ENCODE measurements at places on chromosomes 6 and 20.

DNA sequence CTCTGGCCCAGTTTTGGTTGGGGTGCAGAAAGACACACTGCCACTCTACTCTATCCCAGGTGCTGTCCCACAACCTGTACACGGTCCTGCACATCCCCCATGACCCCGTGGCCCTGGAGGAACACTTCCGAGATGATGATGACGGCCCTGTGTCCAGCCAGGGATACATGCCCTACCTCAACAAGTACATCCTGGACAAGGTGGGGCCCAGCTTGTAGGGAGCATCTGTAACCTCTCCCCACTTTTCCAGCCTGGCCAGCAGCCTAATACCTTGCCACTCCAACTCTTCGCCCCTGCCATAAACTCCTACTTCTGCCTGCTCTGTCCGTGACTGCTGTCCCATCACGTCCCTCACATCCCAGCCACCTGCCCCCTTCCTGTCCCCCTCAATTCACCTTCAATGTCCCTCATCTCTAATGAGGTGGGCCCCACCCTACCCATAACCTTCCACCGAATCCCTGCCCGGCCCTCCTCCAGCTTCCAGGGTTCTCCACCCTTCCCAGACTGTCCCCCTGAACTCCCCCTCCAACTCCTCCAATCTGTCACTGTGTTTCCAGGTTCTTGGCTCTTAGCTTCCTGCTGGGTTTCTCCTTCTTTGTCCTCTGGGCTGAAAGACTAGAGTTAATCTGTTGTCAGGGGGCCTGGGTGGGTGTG is 12.1 kb downstream of the DEF6 start:
- no peak for DNase-seq

GRCh38 chr6:153117986-153118879 is 12.8 kb downstream of the RGS17 start:
- no peak for DNase-seq

- no peak for DNase-seq
Observed at GRCh38 chr6:25801436-25801835, 30.4 kb downstream of the SLC17A1 start.

DNA sequence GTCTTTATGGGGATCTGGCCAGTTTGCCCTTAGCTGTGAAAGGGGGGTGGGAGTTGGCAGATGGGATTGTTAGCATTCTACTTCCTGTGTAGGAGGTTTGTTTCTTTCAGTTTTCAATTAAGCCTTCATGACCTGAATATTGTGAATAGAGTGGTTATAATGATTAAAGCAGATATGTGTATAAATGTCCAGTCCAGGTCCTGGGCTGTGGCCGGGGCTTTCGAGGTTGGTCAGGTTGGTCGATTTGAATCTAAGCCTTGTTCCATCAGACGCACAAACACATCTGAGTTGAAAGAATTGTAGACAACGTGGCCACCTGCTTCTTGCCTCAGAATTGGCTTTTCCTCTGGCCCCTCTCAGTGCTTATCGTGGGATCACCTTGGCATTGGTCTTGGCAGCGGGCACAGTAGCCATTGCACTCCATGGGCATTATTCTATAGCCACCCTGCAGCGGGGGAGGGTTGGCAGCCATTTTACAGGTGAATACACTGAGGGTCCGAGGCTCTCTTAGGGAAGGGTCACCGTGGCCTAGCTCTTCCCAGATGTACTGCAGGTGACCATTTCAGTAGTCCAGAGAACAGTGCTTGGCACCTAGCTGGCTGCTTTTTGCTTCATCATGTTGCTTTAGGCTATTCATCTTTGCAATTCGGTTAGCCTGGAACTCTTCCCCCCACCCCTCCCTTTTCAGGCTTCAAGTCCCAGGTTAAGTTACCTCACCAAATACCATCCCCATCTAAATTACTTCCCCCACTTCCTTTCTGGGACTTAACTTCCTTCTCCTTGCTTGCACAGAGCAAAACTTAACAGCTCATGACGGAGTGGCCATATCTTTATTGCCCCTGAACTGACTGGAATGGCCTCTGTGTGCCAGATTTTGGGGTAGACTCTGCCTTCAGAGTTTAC is 1.1 kb downstream of the RNF114 start:
- DNase-seq: no peak

GRCh38 chr6:127267646-127268625 is 1.3 kb downstream of the RNF146 start:
- DNase-seq: no peak

DNA sequence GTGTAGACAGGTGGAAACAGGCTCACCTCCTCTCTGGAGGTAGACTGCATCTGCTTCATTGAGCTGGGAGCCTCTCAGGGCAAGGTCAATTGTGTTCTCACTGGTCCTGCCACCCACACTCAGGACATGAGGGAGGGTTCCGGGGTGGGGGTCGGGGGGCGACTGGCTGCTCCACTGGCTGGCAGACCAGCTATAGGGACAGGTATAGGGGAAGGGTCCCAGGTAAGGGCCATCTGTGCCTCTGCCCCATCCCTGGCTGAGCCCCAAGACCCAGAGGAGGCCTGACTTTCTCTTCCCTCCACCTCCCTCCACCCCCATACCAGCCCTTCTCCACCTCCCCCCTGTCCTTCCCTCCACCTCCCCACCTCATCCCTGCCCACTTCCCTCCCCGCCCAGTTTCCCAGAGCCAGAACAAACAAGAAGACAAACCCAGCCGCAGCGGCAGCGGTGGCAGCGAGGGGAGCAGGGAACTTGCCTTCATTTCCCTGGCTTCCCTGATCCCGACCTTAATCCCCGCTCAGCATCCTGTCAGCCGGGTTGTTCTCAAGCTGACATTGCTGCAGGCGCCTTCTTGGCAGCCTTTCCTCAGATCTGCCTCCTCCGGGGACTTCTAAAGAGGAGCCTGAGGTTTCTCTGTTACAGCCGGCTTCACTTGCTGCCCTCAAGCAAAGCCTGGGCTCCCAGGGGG is 18.3 kb upstream of the FOXP4 start:
- no peak for DNase-seq

- no peak for DNase-seq
Observed at GRCh38 chr6:44668391-44668930, 281.0 kb downstream of the CDC5L start.

DNA sequence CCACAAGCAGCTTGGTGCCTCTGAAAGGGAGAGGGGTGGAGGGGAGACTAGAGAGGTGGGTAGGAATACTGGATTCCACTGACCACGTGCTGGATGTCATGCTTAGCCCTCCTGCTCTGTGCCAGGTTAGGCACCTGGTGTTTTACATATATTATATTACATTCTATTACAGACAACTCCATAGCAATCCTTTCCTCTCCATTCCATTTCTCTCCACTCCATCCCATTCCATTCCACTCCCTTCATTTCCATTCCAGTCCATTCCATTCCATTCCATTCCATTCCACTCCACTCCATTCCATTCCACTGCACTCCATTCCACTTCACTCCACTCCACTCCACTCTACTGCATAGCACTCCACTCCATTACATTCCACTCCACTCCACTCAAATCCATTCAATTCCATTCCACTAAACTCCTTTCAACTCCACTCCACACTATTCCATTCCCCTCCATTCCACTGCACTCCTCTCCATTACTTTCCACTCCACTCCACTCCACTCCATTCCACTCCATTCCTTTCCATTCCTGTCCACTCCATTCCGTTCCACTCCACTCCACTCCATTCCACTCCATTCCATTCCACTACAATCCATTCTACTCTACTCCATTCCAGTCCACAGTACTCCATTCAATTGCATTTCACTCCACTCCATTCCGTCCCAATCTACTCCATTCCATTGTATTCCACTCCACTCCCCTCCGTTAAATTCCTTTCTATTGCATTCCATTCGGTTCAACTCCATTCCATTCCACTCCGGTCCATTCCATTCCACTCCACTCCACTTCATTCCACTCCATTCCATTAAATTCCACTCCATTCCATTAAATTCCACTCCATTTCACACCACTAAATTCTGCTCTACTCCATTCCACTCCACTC is 27.2 kb upstream of the DEFB125 start:
- DNase-seq: no peak

DNA sequence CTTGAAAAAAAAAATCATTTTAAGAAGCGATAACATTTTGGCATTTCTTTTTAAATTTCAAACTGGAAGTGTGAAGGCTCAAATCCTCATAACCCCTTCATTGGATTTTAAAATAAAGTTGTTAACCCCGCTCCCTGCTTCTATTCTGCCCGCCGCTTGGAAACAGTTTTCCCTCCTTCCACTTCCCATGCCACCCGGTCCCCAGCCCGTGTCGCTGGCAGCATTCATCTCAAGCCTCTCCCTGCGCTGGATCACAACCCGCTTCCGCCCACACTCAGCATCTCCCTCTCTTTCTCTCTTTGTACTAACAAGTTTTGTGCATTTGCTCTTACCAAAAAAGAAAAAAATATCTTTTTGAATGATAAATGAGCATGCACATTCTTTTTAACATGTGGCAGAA is 15.4 kb upstream of the PDE10A start:
- DNase-seq: no peak

GRCh38 chr20:48794816-48795457 is 32.9 kb downstream of the PREX1 start:
- DNase-seq: no peak

DNA sequence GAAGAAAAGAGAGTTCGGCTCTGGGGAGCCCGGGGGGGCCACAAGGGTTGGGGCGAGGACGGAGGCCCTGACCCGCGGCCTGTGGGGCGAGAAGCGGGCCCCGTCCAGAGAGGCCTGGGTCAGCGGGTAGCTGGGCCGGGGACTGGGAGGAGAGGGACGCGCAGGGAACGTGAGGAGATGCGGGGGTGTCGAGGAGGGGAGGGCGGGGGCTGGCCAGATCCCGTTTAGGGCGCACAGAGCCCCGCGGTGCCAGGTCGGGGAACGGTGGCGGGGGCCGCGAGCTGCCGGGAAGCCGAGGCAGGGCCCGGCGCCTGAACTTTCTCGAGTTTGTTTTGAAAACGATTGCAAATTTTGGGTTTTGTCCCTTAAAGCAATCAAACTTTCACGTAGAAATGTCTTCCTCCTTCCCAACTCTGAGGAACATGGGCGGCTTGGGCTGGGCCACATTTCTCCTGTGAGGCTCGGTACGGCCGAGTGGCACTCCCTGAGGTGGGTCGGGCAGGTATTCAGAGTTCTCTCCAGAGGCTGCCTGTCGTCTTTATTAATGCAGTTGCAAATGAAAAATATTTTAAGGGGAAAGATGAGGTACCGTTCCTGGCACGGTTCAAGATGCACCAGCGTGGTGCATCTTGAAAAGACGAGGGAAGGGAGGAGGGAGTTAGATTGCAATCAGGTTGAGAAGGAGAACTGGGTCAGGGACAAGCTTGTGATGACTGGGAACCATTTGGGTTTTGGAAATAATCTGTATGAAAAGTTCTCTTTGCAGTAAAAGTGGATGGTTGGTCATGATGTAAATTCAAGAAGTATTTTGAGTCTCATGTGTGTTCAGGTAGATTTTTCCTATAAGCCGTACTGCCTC is 972 bp downstream of the RNF8 start:
- DNase-seq: peak; percentile 48

GRCh38 chr20:34549291-34549928 is 9.1 kb upstream of the MAP1LC3A start:
- DNase-seq: no peak

DNA sequence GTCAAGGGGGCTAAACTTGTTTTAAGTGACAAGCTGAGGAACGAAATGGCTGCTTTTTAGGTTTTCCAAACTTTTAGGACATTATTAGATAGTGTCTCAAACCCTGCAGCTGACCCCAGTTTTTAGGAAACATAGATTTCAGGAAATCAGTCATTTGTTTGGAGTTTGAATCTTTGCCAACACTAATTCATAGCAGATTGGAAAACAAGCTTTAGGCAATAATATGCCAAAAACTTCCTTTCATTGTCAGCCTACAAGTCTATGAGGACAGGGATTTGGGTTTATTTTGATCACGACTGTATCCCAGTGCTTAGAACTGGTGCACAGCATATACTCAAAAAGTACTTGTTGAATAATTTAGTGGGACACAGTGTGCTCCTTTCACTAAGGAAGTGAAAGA is 123.2 kb downstream of the TINAG start:
- no peak for DNase-seq

DNA sequence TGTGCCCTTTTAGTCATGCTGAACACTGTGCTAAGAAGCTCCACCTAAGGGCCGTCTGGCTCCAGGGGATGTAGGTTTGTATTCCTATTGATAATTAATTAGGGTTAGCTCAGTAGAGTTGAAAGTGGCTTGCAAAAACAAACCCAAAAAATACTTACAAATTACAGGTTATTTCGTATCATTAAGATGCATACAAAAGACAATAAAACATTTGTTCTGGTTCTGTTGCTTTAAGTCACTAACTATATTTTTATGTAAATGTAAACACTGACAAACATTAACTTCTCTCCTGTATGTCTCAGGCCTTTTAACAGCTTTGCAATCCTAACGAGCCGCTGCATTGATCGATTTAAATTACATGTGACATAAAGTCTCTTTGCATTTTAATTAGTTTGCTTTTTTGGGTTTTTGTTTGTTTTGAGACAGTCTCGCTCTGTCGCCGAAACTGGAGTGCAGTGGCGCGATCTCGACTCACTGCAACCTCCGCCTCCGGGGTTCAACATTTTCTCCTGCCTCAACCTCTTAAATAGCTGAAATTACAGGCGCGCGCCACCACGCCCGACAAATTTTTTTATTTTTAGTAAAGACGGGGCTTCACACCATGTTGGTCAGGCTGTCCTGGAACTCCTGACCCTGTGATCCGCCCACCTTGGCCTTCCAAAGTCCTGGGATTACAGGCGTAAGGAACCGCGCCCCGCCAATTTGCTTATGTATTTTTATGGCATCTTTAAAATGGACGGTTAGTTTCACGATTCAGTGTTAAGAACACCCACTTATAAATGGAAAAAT is 110.9 kb downstream of the HFE start:
- DNase-seq: peak; percentile 71

DNA sequence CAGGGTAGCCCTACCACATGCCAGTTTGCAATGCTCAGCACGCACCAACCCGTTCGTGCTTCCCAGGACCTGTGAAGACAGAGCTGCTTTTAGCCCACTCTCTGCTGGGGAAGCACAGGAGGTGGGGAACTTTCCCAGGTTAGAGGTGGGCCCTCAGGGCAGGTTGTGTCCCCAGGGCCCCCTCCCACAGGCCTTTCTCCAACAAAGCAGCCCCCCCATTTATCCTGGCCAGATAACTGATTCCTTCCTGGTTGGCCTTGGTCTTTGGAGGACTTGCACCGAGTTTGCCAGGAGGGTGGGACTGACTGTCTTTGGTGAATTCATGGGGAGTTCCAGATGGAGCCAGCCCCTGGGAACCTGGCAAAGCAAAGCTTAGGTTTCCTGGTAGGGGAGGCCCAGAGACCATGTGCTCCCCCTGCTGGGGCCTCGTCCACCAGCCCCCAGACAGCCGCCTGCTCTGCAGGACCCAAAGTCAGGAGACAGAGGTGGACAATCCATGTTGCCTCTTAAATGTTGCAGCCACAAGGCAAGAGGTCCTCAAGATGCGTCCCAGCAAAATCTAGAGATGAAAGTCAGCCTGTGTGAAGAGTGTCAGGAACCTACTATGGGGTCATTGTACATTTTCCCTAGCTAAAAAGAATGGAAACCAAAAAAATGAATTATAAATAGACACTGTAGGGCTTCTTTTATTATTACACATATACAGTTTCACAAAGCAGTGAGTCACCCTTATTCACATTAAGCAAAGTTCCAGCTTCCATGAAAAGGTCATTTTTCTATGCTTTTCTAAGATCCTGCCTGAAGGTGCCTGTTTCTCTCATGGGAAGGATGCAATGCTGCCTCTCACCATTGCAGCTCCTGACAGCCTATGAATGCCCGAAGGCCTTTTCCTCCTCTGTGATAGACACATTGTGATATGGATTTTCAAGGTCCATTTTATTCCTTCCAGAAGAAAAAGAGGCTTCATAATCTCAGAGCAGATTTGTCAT is 497.8 kb downstream of the PREX1 start:
- no peak for DNase-seq

- peak; percentile 54 for DNase-seq
Observed at GRCh38 chr6:125789576-125790357, 993 bp upstream of the NCOA7 start.

GRCh38 chr6:33118525-33119123 is 42.8 kb downstream of the HLA-DPB1 start:
- no peak for DNase-seq

Data from stimulated activated CD8-positive, alpha-beta memory T cell treated with anti-CD3 and anti-CD28 coated beads, Interleukin-4, amount 100 ng/mL, for 48 hours (primary cell).